NB4 (cell line): ENCODE measurements at places on chromosomes 11 and 22.
A peak's percentile ranks its signal among the peaks of the same experiment; 100 is the strongest.

- DNase-seq, result peak; percentile 34
These were observed 1220.2 kb downstream of the JRKL start for GRCh38 chr11:97610000-97610399.

DNA sequence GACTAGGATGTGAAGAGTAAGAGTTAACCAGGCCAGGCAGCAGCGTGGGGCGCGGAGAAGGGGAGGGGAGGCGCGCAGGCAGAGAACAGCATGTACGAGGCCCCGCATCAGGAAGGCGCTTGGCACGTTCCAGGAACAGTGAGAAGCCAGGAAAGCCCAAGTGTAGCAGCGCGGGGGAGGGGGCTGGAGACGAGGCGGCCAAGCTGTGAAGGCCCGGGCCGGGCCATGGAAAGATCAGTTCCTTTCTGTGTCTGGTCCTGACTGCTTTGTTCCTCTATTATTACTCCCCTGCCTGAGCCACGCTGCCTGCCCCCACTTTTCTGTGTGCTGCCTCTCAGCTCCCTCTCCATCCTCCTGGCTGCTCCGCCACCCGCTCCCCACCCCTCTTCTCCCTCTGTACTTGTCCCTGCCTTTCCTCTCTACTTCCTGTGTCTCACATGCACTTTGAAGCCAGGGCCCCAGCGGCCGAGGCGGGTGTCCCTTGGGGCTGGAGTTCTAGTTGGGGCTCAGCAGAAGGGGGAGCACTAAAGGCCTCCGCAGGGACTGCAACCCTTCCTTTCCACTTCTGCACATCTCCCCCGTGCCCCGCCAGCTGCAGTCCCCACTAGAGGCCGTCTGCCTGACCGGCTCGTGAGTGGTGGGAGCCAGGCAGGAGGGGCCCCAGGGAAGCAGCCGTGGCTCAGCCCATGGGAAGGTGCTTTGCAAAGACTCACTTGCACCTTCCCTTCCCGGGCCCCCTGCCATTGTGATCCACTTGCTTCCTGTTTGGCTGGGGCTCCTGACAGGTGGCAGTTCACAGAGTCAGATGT, 63.7 kb downstream of the PRDM11 start:
- DNase-seq, result peak; percentile 45

DNA sequence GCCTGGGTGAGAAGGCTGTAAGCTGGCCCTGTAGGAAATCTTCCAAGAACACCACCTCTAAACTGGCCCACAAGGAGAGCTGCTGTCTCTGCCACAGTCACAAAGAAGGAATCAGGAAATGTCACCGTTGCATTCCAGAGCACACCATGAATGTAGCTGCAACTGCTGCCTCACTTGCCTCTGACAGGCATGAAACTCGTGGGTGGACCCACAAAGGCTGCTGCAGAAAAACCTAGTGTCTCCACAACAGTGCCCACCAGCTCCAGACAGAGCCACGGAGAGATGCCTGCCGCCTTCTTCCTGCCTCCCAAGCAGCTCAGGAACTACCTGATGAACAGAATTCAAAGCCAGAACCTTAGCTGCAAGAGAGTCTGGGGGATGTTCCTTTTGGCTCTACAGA, 10.5 kb downstream of the DNAJB13 start:
- DNase-seq, result no peak

- DNase-seq, result no peak
These were observed 14.8 kb downstream of the FSHB start for GRCh38 chr11:30245621-30246020.

DNA sequence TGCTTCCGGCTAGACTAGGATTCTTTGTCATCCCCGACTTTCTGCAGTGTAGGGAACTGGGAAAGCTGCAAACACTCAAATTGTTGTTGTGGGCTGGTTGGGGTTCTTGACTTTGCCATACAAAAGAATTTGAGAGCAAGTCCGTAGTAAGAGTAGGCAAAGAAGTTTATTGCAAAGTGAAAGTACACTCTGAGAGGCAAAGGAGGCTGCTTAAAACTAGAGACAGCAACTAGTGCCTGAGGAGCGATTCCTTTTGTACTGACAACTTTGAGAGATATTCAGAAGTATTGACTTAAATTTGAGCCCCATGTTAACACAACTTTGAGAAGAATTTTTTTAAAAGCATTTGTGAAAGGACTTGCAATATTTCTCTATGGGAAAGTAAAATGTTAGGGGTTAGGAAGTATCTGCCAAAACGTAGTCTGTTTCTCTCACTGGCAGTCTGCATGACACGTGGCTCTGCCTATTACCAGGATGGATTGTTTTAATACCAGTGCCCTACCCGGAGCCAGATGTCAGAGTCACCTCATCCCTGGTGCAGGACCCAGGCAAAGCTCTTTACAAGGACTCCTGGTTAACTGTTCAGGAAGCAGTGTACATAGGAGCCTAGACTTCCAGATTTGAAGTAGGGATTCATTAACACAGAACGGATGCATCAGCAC, 85.0 kb upstream of the CLPB start:
- peak; percentile 38 for DNase-seq

- DNase-seq, result no peak
These were observed 1.4 kb downstream of the ZFP91 start for GRCh38 chr11:58580311-58580710.

DNA sequence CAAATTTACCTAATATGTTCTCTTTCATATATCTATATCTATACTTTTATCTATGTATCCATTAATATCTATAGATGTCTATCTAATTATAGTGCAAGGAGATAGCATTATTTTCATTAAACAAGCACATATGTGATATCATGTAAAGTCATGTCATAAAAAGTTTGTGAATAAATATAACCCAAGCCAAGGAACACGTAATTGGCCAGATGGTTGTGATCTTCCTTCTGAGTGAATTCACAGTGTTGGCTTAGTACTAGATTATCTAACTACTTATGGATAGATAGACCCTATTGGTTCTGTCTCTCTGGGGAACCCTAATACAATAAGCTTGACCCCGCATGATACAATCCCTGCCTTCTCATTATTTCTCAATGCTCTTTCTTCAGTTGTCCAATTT, 484.4 kb downstream of the LRRC4C start:
- no peak for DNase-seq

DNA sequence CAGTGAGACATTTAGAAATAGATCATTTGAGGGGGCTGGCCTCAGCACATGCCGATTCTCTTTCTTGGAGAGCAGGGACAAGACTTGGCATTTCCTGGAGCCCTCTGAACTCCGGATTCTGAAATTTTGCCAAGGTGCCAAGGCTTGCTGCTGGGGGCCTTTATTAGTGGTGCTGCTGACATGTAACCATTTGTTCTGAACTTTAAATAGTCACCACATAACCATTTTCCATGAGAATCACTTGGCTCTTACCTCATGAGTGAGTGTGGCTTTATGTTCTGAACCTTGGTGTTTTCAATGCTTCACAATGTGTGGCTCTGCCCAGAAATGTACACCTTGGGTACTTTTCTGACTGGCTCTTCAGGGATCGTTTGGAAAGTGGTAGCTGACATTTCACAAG, 33.3 kb downstream of the SYT13 start:
- DNase-seq, result no peak
